ENCODE measurements at places on chromosomes 4 and X. TPM values are rescaled to one million over a fixed set of nuclear protein-coding genes. Genes with fewer than 3 reads are reported as not detected.

- DNase-seq, result peak; percentile 42
These were observed 18.6 kb downstream of the PALLD start for GRCh38 chr4:168515222-168516011.

DNA sequence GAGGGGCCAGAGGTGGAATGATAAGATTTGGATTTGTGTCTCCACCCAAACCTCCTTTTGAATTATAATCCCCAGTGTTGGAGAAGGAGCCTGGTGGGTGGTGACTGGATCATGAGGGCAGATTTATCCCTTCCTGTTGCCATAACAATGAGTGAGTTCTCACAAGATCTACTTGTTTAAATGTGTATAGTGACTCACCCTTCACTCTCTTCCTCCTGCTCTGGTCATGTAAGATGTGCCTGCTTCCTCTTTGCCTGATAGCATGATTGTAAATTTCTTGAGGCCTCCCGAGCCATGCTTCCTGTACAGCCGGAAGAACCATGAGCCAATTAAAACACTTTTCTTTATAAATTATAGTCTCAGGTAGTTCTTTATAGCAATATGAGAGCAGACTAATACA, 348.6 kb downstream of the AR start:
- DNase-seq, result no peak

BMX gene
- not detected for total RNA-seq

STAG2 gene
- 95.1 TPM for total RNA-seq

KIAA1210 gene
- not detected for total RNA-seq

ZDHHC15 gene
- total RNA-seq, result not detected

GRCh38 chrX:37076983-37077382, 68.8 kb downstream of the FAM47C start:
- no peak for DNase-seq

GRCh38 chr4:45741897-45742296, 382.0 kb downstream of the GABRG1 start:
- no peak for DNase-seq

DNA sequence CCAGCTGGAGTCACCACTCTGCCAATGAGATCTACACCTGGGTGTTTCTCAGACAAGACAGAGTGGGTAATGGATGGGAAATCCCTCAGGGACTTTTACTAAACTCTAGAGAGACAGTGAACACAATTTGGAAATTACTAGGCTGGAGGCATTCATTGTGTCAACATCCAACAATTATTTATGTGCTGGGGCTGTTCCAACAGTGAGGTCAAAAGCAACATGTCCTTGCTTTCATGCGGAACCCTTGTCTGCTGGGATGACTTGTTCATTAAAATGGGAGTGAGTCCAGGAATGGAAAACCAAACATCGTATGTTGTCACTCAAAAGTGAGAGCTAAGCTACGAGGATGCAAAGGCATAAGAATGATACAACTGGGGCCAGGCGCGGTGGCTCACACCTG, 54.0 kb downstream of the DRD5 start:
- DNase-seq, result no peak

DNA sequence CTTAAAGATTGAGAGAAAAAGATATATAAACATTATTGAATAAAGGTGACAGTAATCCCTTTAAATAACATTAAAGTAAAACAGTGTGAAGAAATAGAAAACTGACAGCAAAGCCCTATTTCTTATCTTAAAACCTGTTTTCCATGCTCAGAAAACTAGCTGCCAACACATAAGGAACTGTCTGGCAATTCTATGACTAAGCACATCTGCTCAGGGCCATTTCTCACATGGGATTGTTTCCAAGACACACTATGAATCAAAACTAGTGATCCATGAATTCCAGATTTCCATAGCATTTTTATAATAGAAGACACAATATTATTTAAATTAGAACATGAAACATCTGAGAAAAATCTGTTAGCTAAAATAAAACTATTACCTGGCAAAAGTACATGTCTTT, 113.4 kb downstream of the SCLT1 start:
- DNase-seq, result peak; percentile 82

GRCh38 chr4:146349306-146349705, 135.0 kb downstream of the REELD1 start:
- DNase-seq, result peak; percentile 38

GRCh38 chr4:62256479-62256878, 1056.4 kb downstream of the ADGRL3 start:
- DNase-seq, result no peak

- DNase-seq, result no peak
These were observed 25.4 kb upstream of the SLITRK4 start for GRCh38 chrX:143661286-143661685.

DNA sequence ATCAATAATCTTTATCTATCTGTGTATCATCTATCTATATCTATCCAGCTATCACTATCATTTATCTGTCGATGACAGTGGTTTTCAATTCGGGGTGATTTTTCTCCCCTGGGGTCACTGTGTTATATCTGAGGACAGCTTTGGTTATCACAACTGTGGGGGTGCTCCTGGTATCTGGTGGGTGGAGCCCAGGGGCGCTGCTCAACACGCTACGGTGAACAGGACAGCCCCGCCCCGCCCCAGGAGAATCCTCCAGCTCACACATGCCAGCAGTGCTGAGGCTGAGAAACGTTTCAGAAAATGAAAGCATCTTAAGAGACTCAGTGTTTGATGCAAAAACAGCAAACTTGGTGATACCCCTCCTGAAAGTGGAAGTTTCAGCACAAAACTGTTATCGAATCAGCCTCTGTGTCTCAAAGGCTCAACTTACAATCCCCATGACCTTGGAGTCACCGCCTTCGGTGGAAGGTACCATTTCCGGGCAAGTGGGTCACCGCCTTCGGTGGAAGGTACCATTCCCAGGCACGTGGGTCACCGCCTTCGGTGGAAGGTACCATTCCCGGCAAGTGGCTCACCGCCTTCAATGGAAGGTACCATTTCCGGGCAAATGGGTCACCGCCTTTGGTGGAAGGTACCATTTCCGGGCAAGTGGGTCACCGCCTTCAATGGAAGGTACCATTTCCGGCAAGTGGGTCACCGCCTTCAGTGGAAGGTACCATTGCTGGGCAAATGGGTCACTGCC, 315.3 kb downstream of the DHRSX start:
- DNase-seq, result no peak

STARD8 gene
- total RNA-seq, result not detected

DNA sequence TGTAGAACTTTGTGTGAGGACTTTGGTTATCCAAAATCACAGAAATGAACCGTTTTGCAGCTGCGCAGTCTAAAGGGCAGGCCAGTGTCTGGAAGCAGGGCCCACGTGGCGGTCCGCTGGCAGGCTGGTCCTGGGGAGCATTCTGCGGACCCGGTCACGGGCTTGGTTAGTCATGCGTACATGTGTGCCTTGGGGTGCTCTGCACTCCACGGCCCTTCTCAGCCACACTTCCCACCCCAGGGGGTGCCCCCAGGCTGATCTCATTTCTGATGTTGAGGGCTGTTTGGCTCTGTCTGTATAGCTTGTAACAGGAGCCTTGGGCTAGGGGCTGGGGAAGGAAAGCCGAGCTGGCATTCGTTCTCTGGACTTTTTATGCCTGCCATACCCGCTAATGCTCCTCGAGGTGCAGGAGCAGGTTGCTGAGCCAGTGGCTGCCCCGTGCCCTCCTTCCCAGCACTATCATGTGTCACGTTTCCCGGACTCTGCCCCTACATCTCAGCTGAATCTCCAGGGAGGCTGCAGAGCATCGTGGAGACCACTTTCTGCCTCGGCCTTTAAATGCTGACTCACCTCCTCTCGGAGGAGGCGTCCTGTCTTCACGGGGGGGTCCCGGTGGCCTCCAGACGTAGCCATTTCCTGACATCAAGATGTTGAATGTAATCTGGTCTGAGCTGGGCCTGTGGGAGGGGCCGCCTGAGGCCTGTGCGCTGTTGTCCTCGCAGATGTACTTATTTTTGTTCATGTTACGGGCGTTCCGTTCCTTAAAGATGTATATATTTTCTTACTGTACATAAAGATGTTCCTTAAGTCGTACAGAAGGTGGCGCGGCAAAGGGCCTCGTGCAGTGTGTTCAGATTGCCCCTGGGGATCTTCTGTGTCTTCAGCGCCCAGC, 11.4 kb upstream of the TADA2B start:
- no peak for DNase-seq

All from bronchial epithelial cell (primary cell).